ENCODE measurements at places on chromosomes 1 and 21.

DNA sequence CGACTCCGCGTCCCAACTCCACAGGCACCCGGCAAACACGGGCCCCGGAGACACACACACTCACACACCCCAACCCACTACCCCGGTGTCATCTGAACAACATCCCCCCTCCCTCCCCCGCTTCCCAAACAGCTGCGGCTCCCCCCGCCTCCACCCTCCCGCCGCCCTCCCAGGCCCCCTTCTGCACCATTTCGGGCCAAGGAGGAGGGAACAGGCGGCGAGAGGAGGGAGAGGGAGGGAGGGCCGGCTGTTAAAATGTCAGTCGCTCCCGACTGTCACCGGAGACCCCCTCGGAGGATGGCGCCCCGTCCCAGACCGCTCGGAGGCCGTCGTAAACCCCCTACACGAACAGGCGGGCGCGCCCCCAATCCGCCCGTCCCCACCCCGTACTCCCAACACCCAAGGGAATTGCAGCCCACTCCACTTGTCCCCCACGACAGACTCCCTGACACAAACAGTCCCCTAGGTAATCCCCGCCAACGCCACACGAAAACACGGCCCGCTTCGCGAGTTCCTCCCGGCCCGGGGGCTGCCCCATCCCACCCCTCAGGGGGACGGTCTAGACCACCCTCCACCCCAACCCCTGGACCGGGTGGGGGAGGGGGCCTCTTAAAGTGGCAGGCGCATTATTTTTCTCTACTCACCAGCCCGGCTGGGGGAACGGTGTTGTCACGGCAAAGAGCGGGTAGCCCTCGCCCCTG is 583 bp downstream of the MEF2D start:
- no peak for DNase-seq

DNA sequence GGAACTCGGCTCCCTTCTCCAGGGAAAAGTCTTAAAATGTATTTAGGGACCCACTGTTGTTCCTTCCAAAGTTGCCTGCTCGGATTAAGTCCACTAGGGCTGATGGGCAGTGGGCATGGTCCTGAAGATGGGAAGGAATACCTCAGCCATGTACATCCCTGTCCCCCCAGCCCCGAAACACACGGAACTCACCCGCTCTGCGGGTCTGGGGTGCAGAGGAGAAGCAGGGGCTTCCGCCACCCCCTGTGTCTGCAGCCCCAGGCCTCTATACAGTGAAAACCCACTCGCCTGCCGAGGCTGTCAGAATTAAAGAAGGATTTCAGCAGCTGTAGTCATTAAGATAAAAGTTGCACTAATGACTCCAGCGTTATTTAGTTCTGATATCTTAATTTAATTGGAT is 212.6 kb upstream of the VAMP3 start:
- DNase-seq, result no peak

- no peak for DNase-seq
Observed at GRCh38 chr21:45713613-45714012, 70.1 kb downstream of the PCBP3 start.

- DNase-seq, result no peak
Observed at GRCh38 chr1:53093451-53093754, 31.4 kb downstream of the PODN start.

- DNase-seq, result no peak
Observed at GRCh38 chr1:8976896-8977450, 31.3 kb downstream of the CA6 start.

DNA sequence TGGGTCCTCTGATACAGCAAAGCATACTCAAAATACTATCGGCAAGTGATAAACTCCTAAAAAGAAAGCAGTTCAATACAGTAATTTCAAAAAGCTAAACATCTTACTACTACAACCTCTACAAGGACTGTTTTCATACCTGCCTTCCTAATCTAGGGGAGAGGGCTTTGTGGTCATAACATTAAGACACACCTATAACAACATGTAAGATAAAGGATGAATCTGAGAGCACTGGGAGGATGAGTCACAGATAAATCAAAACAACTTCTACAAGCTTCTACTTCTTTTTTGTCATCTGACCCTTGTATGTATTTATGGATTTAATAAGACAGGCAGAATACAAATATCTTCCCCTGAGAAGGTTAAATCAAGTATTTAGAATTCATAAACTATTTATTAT is 40.0 kb downstream of the LTN1 start:
- DNase-seq, result no peak

GRCh38 chr1:156704930-156705320 is 458 bp downstream of the CRABP2 start:
- no peak for DNase-seq

- DNase-seq, result no peak
Observed at GRCh38 chr21:46357684-46358425, 33.9 kb downstream of the PCNT start.

- DNase-seq, result no peak
Observed at GRCh38 chr1:13513063-13513894, 524 bp downstream of the LRRC38 start.

DNA sequence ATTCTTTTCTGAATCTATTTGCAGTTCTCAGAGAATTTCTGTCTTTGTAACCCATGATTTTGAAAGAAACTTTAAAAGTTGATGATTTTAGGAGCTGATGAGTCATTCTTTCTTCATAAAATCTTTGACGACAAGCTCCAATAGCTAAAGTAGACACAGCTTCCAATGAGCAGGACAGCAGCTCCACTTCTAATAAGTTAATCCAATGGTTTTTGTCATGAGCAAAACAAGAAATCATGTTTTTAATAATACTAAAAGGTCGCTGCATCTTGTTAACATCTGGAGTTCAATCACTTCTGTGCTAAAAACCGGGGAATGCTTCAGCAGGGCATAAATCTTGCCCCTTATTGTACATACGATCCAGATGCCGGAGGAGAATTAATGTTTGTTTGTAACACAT is 48.9 kb upstream of the GORAB start:
- no peak for DNase-seq

DNA sequence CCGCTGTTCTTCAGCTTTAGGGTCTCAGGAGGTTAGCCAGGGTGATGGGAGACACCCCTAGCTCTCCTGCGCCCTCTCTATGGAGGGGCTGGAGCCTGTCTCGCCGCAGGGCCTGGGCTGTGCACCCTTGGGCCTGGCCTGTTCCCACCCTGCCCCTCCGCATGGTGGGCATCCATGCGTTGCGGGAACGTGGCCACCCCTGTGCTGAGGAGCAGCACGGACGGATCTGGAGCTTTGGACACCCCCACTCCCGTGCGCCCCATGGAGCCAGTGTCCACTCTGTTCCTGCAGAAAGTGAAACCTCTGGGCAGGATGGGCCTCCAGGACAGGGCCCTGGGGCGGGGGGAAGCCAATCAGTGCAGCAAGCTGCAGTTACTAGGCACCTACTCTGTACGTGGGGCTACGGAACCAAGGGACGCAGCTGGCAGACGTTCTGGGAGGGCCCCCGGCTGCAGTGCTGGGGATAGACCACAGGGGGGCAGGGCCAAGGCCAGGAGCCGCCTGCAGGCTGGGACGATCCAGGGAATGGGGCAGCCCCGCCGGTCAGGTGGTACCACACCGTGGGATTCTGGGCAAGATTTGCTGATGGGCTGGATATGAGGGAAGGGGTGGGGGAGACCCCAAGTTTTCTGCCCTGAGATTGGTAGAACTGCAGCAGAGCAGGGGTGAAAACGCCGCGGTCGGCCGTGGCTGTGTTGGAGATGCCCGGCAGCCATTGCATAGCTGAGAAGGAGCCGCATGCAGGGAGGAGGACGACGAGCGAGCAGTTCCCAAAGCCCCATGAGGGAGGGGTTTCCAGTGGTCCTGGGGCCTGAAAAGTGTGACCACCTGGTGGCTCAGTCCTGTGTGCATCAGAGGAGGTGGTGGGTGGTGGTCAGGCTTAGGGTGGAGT is 43.3 kb downstream of the TP73 start:
- DNase-seq, result no peak

DNA sequence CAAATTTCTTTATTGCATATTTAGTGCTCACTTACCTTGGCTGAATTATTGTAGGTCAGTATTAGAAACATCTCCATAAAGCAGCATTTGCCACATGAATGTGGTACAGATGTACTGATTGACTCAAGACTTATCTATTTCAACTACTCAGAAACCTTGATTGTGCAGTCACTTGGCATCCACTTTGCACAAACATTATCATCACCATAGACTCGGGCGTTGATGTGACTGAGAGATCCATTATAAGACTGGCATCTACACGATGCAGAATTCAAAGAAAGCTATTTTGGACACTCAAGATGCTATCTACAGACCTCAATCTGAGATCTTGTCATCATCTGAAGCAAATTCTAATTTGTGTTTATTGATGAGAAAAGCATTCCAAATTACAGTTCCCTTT is 102.8 kb upstream of the USP25 start:
- no peak for DNase-seq

- no peak for DNase-seq
Observed at GRCh38 chr1:185328255-185328654, 11.2 kb upstream of the IVNS1ABP start.

DNA sequence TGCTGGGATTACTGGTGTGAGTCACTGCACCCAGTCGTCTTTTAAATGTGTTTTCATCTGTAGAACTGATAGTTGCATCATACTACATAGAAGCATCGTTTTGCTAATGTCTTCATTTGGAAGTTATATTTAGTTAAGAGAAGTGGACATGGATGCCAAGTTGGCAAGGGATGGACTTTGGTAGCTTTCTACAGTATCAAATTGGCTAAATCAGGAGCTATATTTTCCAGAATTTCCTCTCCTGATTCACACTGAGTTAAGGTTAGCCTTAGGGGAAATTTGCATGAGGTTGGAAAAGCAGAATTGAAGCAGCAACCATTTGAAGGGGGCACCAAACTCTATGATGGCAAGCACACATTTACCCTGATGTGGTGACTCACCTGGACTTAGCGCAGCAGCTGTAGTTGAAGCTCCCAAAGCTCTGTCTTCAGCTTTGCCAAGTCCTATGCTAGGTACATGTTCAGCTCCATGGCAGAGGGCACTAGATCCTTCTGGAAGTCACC is 43.9 kb downstream of the DUSP10 start:
- no peak for DNase-seq

DNA sequence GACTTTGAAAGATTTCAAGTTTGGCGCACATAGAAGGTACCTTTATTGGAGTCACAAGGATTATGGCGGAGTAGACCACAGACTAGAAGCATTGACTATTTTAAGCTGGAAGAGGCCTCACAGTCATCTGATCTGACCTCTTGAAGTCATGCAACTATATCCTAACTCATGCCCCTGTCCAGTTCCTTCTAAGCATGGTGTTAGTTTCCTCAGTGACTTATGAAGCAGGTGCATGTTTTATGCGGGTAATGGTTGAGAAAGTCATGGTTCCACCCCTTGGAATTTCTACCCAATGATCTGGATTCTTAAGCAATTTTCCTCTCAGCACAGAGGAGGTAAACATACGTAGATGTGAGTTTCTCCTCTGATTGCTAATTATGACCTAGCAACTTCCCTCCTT is 11.7 kb downstream of the OLFML3 start:
- no peak for DNase-seq

GRCh38 chr1:201877877-201878401 is 10.8 kb upstream of the SHISA4 start:
- no peak for DNase-seq

GRCh38 chr1:156859523-156860112 is 701 bp upstream of the INSRR start:
- no peak for DNase-seq

DNA sequence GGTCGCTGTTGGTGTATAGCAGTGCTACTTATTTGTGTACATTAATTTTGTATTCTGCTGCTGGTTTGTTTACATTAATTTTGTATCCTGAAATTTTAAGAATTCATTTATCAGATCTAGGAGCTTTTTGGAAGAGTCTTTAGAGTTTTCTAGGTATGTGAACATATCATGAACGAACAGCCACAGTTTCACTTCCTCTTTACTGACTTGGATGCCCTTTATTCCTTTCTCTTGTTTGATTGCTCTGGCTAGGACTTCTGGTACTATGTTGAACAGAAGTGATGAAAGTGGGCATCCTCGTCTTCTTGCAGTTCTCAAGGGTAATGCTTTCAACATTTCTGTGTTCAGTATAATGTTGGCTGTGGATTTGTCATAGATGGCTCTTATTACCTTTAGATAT is 1757.9 kb downstream of the BRINP3 start:
- no peak for DNase-seq

- DNase-seq, result no peak
Observed at GRCh38 chr21:38819719-38820159, 14.0 kb downstream of the ETS2 start.

DNA sequence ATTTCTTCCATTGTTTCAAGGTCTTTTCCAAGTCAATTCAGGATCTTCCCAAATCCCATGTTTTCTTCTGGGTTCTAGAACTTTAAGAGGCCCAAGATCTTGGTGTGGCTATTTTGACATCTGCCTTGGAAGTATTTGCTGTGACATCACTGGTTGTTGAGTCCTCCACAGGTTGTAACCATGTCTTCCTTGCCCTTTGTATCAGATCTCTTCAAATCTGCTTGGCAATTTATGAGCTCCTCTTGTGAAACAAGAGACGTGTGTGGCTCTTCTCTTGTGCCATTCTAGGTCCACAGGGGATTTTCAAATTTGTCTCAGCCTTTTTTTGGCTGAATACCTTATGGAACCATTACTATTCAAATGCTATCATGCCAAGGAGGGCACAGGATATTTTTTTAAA is 60.3 kb upstream of the KCNK2 start:
- no peak for DNase-seq

DNA sequence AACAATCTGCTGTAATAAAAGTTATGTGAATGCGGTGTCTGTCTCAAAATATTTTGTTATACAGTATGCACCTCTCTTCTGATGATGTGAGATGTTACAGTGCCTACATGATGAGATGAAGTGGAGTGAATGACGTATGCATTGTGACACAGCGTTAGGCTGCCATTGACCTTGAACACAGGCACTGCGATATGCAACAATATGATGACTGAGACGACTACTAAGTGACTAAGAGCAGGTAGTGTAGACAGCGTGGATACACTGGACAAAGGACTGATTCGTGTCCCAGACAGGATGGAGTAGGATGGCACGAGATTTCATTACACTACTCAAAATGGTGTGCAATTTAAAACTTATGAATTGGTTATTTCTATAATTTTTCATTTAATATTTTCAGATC is 8.4 kb downstream of the SGIP1 start:
- no peak for DNase-seq

- no peak for DNase-seq
Observed at GRCh38 chr1:54517496-54517895, 30.5 kb upstream of the ACOT11 start.

DNA sequence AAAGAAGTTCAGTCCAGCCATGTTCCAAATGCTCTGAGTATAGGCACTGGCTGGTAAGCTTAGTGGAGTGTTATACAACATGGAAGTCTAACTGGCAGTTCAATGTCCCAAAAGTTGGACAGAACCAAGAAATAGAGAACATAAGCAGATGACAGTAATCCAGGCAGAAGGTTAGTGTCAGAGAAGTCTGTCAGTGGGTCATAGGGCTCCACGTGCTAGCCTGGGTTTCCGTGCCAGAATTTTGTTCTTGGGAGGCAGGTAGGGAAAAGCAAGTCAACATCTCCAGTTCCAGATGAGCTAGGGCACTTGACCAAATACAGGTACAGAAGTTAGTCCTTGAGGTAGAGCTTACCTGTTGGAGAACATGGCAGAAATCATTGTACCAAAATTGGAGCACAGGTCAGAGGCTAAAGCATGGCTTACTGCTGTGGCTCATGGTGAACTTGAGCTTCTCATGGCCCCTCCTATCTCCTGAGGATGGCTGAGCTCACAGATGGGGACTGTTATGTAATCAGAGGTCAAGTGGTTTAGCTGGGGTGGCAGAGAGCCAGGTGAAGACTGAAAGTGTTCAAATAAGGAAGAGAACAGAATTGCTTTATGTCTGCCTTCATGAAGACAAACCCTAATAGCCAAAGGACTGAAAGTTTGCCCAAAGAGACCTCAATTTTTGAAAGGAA is 170.8 kb downstream of the NFIA start:
- DNase-seq, result no peak

Data from stimulated activated CD8-positive, alpha-beta memory T cell treated with anti-CD3 and anti-CD28 coated beads, Interleukin-7, amount 100 ng/mL, for 1 hour (primary cell).